ENCODE measurements at places on chromosomes 4 and X.

GRCh38 chr4:182842104-182842600, 75.0 kb downstream of the DCTD start:
- DNase-seq = no peak

DNA sequence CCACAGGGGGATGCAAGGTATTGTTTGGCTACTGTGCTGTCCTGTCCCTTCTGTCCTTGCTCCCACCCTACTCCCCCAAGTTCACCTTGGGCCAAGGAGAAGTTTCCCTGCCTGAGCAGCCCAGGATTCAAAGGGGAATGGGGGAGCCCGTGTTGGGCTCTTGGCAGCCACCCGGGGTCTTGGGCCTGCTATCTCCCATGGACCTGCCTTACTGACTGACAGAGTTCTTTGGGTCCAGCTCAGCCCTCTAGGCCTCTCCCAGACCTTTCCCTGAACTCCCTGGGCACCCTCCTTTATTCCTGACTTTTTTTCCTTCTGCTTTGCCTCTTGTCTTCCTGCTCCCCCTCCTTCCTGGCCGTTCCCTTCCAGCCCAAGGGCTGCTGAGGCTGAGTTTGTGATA, 67.4 kb downstream of the STARD8 start:
- DNase-seq = no peak

DNA sequence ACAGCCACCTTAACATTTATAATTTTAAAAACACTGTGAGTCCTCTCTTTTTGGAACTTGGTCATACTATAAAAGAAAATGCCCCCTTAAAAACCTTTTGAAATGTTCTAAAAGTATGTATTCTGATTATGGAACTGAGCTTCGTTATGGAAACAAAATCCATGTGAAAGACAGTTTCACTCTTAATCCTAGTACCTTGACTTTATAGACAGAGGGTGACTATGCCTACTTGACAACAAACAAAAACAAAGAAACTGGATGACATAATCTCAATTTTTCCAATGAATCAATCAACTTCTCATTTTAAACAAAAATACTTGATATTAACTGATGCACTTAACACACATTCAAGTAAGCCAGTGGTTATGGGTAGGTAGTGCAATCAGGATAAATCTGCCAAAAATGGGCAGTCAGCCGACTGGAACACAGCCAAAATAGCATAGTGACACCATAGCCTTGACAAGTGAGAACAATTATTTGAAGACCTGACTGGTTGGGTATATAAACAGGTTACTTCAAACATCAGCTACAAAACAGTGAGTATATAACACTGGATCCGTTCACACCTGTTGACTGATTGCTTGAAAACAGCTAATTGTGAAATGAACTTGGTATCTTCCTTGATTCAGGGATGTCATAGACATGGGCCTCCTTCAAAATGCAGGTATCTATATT, 265.5 kb downstream of the PPP3CA start:
- DNase-seq = no peak

DNA sequence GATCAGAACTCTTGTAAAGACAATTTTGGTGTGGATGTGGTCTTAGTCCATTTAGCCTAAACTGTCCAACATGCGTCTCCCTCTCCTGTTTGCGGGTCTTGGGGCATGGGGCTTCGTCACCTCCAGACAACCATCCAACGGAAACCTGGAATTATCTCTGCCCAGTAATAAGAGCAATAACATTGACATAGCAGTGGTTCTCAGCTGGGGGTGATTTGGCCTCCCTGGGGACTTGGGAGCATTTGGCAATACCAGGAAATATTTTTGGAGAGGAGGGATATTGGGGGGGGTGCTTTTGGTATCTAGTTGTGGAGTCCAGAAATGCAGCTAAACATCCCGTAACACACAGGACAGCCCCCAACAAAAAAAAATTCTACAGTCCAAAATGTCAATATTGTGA, 47.2 kb downstream of the SEL1L3 start:
- DNase-seq = no peak

- DNase-seq = no peak
These were observed 35.2 kb downstream of the ARHGEF6 start for GRCh38 chrX:136745215-136746173.

DNA sequence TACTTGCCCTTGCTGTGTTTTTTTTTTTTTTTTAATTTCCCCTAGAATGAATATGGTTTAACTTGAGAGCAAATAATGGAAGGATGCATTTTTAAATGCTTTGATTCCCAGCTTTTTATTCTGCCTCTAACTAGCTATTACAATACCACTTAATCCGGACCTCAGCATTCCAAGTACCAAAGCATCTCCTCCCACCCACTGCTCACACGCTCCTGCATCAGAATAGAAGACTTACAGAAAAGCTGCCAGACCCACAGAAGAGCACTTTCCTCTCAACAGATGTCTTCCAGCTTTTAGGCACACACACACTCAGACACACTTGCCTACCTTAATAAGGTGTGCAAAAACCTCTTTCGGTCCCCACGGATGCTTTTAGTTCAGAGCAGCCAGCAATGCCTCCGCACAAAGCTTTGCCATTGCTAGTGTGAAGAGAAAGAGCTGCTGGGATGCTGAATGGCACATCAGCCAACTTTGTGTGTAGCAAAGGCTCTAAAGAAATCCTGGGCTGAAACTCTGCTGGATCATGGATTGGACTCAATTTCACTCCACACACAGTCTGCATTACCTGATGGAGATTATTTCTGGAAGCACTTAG, 1056.2 kb downstream of the DMD start:
- no peak for DNase-seq

DNA sequence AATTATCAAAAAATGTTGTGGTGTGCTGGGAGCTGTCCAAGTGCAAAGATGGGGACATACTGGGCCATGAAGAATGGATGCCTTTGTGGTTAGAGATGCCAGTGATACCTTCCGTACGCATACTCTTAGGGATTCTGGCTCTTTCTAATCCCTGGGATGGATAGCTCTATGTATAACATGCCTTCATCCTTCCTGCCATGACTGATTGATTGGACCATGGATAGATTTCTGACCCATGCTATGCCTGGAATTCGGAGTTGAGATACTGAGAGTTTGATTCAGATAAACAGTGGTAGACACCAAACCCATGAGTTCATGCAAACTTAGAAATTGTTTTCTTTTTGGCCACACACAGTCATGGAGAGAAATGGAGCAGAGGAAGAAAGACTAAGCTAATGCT, 147.2 kb upstream of the WDFY3 start:
- no peak for DNase-seq

DNA sequence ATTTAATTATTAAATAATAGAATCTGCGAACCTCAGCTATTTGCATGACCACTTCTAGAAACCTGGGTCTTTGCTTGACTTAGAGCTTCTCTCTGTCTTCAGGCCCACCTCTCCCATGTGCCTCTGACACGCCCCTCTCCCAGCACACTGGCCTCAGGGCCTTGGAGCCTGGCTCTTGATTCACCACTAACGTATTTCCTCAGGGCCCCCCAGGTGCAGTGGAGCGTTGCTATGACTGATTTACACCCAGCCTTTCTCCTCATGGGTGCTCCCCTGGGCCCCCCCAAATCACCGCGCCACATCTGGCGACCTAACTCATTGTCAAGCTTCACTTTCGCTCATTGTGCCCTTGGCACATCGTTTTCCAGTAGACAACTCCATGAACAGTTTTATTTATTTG, 37.9 kb upstream of the TENM3 start:
- DNase-seq = no peak

GRCh38 chr4:90946945-90947344, 819.8 kb downstream of the CCSER1 start:
- DNase-seq = no peak

DNA sequence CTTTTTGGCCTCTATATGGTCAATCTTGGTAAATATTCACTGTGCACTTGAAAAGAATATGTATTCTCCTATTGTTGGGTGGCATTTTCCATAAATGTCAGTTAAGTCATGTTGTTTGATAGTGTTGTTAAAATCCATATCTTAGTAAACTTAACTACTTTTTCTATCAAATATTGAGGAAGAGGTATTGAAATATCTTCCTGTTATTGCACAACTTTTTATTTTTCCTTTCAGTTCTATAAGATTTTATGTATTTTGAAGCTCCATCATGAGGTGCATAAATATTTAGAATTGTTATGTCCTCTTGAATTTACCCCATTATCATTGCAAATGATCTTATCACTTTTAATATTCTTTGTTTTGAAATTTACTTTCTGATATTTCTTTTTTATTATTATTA, 3.4 kb downstream of the GK2 start:
- DNase-seq = no peak

- DNase-seq = no peak
These were observed 118.3 kb downstream of the TMA16 start for GRCh38 chr4:163612762-163613161.

GRCh38 chr4:174255786-174256185, 27.7 kb downstream of the FBXO8 start:
- DNase-seq = no peak

DNA sequence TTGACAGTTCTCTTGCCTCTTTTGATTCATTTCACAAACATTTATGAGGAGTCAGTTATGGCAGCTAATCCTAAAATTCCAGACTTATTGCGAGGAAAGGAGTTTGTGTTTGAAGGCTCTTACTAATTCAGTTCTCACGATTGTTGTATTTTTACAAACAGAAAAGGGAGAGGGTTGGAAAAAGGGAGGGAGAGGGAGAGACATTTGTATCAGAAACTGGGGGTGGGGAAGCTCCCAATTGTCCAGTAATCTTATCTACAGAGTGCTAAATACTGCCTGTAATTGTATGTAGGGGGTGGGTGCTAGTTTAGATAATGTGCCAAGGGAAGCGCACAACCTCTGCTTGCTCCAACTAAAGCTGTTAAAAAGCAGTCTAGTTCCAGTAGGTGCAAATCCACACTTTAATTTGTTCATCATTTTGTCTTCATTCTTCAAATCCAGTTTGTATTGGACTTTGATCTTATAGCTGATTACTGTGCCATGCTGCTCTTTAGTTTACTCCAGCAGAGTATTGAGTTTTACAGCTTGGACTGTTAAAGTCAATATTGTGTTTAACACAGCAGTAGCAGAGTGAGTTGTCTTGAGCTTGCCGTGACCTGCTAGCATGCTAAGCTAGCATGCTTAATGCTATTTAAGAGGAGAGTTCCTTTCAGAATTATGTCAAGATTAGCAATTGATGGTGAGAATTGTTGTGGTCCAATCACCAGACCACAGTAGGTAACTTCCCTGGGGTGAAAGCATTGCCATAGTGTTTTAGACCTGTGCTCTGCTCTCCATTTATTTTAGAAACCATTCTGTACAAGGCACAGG, 13.9 kb downstream of the FNIP2 start:
- no peak for DNase-seq

DNA sequence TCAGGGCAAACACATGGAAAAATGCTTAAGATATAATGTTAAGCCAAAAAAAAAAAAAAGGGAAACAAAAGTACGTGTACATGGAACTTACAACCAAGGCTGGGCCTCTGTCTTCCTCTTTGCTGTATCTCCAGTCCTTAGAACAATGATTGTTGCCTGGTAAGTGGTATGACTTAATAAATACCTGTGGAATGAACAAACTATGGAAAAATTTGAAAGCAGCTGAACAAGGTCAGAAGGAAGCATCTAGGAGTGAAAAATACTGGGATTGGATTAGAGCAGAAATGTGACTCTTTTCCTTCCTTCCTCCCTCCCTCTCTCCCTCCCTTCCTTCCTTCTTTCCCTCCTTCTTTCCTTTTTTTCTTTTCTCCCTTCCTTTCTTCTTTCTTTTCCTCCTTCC, 54.2 kb upstream of the SMIM10 start:
- no peak for DNase-seq

- no peak for DNase-seq
These were observed 225.9 kb upstream of the PITX2 start for GRCh38 chr4:110848787-110849186.

DNA sequence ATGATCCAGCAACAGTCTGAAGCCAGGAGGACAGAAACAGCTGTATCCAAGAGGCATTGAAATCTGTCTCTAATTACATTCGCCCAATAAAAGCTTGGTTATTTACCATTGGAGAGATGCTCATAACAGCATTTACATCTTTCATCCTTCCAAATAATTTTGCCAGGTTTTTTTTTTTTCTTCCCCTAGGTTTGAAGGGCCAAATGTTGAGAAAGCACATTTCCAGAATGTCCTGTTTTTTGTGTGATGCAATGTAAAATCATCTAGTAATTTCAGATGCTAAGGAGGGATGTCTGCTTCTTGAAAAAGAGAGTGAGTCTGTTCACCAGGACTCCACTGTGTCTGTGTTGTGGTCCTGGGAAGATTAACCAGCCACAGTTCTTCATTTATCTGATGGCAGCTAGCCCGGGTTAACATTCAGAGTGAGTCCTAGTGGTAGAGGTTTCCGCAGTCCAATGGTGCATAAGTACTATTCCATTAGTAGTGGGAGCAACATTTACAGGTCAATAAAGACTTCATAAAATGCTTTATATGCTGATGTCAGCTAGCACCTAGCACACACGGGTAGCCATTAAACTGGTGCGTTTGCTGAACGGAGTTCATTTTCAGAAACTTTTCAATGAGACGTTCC, 406.8 kb downstream of the STIM2 start:
- DNase-seq = no peak

GRCh38 chr4:145177906-145178538, 2.4 kb downstream of the OTUD4 start:
- no peak for DNase-seq

DNA sequence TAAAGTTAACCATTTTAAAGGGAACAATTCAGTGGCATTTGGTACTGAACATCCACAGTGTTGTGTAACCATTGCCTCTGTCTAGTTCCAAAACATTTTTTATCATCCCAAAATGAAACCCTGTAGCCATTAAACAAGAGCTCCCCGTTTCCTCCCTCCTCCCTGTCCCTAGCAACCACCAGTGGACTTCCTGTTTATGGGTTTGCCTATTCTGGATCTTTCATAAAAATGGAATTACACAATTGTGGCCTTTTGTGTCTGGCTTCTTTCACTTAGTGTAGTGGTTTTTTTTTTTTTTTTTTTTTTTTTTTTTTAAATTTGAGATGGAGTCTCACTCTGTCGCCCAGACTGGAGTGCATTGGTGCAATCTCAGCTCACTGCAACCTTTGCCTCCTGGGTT, 11.6 kb downstream of the RBMX2 start:
- no peak for DNase-seq

DNA sequence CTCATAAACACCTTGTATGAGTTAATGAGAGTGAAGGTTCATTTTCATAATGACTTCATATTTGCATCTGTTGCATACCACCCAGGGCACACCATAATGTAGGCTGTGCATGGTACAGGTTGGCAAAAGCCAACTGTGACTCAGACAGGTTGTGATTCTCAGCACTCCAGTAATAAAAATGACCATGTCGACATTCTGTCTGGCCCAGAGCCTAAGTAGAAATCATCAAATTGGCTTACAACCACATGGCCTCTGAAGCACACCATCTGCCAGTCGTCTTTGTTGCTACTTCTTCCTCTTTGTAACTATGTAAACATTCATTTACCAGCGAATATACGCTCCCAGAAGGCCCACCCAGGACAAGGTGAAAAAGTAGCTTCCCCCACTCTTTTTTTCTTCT, 459.5 kb downstream of the GASK1B start:
- DNase-seq = no peak

GRCh38 chrX:40171513-40172400, 74.0 kb upstream of the BCOR start:
- DNase-seq = no peak
